Stimulated activated CD8-positive, alpha-beta memory T cell treated with anti-CD3 and anti-CD28 coated beads, Interleukin-15, amount 100 ng/mL, for 48 hours (primary cell): ENCODE measurements at places on chromosomes 16 and 17.
A peak's percentile ranks its signal among the peaks of the same experiment; 100 is the strongest.

DNA sequence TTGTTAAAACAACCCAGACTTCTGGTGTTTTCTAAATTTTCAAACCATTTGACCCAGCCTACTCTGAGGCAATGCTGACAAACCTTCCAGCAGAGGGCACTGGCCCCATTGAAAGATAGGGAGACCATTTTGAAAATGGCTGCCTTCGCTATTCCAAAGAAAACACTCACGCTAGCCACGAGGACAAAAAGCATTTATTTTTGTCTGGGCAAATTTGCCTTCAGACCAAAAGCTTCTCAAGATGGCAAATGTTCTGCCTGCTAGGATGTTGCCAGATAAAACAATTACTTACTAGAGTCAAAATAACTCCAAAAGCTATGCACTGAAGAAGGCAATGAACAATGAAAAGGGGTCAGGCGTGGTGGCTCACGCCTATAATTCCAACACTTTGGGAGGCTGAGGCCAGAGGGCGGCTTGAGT is 296.7 kb upstream of the IRX5 start:
- DNase-seq = no peak

DNA sequence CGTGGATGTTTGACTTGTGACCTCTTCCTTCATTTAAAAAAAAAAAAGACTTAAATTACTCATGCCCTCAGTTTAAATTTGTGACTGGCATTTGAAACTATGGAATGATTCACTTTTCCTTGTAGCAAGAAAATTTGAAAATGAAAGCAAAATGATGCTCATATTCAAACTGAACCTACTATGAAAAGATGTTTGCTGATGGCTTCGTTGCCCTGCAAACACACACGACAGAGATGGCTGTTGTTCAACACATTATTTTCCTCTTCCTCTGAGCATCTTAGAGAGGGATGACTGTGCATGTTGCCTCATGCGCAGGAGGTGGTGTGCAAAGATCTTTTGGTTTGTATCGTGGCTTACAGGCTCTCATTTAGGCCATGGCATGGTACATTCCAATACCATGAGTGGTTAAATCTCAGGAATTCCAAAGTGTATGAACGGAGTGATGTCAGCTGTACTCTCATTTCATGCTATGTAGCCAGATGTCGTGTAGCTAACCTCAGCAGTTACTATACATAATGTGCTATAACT is 164.5 kb downstream of the PRKCA start:
- peak; percentile 60 for DNase-seq

DNA sequence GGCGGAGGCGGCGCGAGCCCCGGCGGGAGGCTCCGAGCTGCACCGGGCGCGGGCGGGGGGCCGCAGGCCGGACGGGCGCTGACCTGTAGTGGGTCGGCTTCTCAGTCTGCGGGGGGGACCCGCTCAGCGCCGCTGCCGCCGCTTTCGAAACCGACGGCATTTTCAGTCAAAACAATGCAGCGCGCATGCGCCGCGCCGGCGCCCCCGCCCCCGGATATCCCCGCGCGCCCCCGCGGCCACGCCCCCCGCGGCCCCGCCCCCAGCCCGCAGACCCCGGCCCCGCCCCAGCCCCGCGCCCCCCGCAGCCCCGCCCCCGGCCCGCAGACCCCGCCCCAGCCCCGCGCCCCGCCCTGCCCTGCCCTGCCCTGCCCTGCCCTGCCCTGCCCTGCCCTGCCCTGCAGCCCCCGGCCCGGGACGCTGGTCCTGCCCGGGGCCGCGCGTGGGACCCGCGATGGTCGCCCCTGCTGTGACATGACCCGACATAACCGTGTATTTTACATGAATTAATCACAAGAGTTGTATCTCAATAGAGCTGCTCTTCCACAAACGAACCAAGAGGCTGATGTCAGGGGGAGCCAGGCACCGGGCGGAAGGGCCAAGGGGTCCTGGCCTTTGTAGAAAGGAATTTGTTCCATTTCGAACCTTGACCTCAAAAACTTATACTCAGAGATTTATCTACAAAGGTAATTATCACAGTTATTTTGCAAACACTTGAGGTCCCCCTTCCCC is at the start of gene UNKL:
UNKL (minus strand) TSS at position 173 of the 729 bp plus-strand sequence; CDS start at position 160, 13 bp downstream.
- DNase-seq = peak; percentile 70

GRCh38 chr17:29807520-29808361 is 122.3 kb downstream of the SSH2 start:
- DNase-seq = peak; percentile 25

DNA sequence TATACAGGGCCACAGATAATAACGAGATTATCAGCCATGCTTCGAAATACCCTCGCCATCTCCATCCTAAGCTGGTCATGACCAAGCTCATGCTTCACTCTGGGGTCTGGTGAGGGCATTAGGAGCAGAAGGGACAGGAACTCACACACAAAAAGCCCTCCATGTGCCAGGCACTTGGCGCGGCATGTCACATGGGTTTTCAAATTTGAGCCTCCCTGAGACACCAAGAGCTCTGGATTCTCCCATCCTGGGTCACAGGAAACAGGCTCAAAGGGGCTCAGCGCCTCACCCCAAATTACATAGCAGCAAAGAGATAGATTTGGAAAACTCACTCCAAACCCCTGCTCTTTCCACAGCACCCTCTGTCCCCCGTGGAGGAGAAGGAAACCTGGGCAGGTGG is 239.5 kb downstream of the GSG1L start:
- no peak for DNase-seq

- no peak for DNase-seq
These were observed 54.5 kb downstream of the NACA2 start for GRCh38 chr17:61536422-61536955.

GRCh38 chr16:27259710-27260109 is 8.9 kb downstream of the NSMCE1 start:
- no peak for DNase-seq

DNA sequence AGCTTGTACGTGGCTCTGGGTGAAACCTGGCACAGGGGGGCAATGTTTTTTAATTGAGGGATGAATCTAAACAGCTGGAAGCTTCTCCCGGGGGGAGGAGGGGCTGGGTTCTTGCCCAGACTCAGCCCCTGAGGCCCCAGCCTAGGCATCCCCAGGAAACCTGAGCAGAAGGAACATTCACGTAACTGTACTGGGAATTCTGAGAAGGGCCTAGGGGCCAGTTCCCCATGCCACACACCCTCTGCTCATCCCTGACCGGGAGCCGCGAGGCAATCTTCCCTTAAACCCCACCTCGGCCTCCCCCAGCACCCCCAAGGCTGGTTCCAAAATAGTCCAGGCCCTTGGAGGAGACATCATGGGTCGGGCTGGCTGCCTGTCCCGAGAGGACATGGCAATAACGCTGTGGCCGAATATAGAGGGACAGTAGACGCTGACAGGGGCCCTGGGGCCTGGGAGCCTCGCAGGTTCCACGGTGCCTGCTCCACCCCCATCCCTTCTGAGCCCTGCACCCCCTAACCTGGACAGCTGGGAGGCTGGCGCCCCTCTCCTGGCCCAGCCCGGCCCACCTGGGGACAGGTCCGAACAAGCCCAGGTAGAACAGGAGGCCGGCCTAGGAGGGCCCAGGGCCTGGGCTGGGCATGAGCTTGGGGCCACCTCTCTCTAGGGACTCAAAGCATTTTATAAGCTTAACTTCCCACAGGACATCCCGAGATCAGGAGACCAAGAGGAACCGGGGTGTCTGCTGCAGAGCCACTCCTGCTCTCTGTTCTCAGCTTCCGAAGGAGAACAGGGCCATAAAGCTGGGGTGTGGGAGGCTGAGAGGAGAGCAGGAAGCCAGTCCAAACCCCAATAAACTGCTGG is 83.2 kb upstream of the TOB1 start:
- DNase-seq = no peak

GRCh38 chr17:50641357-50641756 is 6.7 kb downstream of the ABCC3 start:
- no peak for DNase-seq

GRCh38 chr16:54062361-54063278 is 224.0 kb downstream of the IRX3 start:
- no peak for DNase-seq

DNA sequence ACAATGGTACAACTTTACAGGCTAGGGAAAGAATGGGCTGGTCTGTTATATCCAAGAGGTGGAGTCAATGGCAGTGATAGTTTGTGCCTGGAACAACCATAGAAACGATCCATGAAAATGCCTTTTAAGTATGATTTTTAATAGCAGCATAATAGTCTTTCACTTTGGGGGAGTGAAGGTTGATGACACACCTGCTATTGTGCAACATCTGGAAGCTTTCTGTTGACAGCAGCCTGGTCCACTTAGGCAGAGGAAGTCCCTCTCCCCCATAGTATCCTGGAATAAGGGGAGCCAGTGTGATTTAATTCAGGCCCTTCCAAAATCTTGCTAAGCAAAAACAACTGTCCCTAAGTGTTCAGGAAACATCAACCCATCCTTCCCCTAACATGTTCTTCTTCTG is 56.3 kb upstream of the HS3ST4 start:
- no peak for DNase-seq

DNA sequence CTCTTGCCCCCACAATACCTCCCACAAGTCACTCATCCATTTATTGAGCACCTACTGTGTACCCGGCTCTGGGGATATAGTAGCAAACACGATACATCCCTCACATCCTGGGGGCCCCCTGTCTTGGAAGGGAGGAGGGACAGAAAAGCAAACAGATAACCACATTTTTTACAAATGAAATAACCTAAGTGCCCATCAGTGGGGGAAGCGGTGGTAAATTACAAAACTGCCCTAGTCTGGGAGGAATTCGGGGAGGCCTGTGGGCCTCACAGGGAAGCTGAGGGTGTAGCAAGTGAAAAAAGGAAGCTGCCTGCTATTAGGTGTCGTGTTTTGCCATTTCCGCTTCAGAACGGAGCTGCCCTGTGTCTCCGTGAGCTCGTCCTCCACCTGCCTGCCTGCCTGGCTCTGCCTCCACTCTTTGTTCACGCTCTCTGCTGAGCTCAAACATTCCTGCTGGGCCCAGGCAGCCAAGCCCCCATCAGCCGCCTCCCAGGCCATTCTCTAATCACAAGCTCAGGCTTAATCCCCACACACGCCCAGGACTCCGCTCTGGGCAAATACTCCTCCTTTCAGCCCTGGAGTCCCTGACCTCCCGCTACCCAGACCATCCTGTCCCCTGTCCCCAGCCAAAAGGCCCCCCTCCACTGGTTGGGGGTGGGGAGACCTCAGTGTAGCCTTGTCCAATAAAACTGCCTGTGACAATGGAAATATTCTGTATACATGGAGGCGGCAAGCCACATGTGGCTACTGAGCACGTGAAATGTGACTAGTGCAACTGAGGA is 10.2 kb upstream of the SEC14L5 start:
- DNase-seq = no peak

GRCh38 chr16:55568207-55568606 is 1.7 kb downstream of the CAPNS2 start:
- no peak for DNase-seq

DNA sequence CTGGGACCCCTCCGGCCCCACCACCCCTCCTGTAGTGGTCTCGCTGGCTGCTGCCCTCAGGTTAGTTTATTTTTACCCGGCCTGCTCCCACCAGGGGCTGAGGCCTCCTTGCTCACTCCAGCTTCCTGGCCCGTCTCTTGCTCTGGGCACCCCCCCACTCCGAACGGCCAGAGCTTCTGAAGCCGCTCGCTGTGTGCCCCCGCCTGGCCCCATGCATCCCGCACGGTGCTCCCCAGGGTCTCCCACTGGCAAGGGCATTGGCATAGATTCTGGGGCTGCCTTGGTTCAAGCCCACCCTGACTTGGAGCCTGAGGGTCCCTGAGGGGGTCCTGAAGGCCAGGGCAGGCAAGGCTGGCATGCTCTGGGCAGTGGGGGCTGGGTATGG is 186.4 kb downstream of the SEC14L1 start:
- DNase-seq = no peak

GRCh38 chr17:948284-948852 is 31.2 kb downstream of the NXN start:
- DNase-seq = no peak

GRCh38 chr16:48537909-48538745 is 71.9 kb downstream of the N4BP1 start:
- DNase-seq = no peak

DNA sequence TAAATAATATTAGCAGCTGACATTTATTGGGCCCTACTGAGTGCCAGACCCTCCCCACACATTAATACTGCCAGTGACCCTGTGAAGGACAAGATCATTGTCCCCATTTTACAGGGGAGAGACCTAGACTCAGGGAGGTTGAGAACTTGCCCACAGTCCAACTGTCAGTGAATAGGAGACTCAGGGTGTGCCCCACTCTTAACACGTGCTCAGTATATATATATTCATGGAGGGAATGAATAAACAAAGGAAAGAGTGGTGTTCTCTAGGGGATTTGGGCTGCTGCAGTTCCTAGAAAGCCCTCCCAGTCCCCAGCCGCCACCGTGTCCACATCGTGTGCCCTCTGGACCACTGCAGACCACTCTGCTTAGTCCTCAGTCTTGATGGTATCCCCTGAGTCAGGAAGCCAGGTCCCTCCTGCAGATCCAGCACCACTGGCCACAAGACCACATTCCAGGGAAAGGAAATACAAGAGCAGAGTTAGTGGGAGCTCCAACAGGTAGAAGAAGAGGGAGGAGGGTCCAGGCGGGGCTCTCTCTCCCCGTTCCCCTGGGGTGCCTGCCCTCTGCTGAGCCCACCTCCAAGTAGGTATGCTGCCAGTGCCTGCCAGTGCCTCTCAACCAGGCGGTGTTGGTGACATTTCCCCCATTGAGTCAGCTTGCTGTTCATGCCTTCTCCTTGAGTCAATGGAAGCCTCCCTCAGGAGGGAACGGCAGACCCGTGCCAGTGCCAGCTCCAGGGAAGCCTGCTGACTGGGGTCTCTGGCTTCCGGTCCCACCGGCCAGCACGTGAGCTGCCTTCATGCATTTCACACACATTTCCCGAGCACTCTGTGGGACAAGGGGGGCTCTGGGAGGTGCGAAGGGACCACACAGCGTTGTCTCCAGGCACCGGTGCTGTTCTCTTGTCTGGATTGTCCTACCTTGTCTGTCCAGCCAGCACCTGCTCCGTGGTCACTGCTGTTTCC is 75.6 kb downstream of the GNAO1 start:
- DNase-seq = no peak

GRCh38 chr16:55330781-55331647 is 7.0 kb downstream of the IRX6 start:
- DNase-seq = no peak

DNA sequence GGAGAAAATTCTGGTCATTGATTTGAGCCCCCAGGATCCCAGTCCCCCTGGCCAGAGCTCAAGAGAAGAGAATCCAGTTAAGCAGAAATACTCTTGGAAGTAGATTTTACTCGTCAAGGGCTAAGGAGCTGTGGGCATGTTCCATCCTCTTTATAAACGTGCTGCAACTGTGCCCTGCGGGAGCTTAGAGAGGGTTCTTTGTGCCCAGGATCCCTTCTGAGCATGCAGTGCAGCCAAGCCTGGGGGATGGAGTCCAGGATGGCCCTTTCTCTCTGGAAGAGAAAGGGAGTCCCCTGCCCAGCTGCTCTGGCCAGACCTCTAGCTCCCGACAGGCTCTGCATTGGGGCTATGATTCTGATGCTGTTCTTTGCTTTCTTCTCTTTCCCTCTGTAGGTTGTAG is 9.5 kb upstream of the LGALS9 start:
- DNase-seq = no peak

DNA sequence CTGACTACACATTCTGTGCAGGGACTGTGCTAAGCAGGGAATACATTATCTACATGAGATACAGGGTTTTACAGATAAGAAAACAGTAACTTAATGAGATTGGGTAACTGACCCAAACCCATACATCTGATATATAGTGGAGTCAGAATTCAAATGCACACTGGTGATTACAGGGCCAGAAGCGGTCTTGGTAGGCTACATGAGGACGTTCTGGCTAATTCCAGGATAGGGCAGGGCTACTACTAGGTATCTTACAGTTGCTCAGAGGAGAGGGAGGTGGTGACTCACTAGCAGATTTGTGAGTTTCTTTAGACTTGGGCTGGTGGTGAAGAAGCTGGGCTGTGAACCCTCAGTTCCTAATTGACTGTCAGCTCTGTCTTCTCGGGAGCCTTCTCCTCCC is 21.4 kb downstream of the TRIM16 start:
- no peak for DNase-seq

- DNase-seq = no peak
These were observed 19.4 kb upstream of the SSTR5 start for GRCh38 chr16:1053121-1053521.
